ENCODE measurements at places on chromosomes 13 and 19.

DNA sequence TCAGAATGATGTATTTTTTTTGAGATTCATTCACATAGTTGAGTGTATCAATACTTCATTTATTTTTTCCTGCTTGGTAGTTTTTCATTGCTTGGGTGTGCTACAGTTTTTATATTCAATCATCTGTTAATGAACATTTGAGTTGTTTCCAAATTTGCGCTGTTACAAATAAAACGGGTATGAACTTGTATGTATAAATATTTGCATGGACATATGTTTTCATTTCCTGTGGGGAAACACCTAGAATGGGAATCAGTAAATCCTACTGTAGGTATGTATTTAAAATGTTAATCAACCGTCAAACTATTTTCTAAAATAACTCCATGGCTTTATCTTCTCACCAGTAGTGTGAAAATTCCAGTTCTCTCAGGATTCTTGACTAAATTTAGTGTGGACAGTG lies 826.3 kb downstream of the EFNB2 start:
- no peak for DNase-seq

DNA sequence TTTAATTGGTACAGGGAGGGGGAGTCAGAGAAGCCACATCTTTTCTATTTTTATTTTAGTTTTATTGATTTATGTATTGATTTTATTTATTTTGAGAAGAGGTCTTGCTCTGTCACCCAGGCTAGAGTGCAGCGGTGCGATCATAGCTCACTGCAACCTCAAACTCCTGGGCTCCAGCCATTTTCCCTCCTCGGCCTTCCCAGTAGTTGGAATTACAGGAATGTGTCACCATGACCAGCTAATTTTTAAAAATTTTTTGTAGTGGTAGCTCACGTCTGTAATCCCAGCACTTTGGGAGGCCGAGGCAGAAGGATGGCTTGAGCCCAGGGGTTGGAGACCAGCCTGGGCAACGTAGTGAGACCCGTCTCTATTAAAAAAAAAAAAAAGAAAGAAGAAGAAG lies 4.1 kb downstream of the IL27RA start:
- no peak for DNase-seq

GRCh38 chr19:4016486-4016885 lies 8.9 kb downstream of the PIAS4 start:
- DNase-seq, result no peak

DNA sequence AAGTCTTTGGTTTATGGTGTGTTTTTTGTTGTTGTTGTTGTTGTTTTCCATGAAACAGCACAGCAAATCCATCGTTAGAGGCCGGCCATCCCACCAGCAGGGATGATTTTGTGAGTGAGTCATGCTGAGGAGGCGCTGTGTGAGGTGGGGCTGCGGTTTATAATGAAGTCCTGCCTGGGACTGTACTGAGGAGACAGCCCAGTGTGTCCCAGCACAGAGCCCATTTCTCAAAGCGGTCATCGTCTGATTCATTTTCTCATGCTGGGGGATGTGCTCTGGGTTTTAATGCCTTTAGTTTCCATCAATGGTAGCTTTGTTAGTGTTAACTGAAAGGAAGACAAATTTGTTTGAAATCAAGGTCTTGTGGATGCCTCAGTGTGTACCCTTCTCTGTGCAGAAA lies 129.3 kb upstream of the SERP2 start:
- no peak for DNase-seq

DNA sequence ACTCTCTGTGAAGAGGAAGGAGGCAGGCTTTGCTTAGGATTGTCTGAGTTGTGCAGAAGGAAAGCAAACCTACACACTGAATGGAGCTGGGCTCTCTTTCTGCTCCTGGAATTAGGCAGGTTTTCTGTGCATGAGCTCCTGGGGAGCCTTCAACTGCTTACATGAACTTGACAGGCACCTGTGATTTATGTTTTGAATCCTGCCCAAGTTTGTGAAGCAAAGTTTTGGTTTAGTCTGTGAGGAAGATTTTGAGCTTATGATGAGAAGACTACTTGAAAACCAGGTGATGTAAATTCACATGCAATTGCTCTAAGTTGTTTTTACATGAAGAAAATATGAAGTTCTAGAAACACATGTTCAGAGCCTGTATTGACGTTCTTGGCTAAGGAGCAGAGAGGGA lies 109.0 kb downstream of the SLAIN1 start:
- no peak for DNase-seq

DNA sequence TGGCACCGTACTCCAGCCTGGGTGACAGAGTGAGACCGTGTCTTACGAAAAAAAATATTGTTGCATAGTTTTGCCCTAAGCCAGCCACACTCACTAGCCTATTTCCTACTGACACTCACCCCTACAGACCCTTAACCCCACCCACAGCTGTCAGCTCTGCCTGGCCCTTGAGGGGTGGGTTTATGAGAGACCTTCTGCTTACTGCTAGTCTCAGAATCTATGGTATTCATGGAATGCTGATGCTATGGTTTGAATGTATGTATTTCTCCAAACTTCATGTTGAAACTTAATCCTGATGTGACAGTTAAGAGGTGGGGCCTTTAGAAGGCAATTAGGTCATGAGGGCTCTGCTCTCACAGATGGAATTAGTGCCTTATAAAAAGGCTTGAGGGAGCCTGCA lies 79.2 kb upstream of the LRCH1 start:
- no peak for DNase-seq

GRCh38 chr19:52397310-52398080 lies at the start of gene ZNF528:
Gene ZNF528, plus strand, starts transcription at chr19:52397849. Its CDS starts 4,165 bp downstream, at chr19:52402014.
- peak; percentile 90 for DNase-seq

- DNase-seq, result no peak
Observed at GRCh38 chr13:99743094-99743493, 228.5 kb downstream of the ZIC5 start.

DNA sequence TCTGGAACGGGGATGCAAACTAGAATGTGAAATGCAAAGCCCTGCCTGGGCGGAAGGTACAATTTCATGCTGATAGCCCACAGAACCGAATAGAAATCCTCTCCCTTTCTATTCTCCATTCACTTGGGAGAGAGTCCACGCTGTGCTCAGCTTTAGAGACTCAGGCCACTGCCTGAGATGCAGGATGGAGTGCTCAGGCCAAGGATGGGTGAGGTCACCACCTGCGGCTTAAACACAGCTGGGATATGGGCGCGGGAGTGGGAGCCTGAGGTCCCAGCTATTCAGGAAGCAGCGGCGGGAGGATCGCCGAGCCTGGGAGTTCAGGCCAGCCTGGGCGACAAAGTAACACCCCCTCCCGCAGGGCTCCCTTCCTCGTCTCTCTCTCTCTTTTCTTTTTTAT lies 446 bp upstream of the ZNF83 start:
- DNase-seq, result no peak

DNA sequence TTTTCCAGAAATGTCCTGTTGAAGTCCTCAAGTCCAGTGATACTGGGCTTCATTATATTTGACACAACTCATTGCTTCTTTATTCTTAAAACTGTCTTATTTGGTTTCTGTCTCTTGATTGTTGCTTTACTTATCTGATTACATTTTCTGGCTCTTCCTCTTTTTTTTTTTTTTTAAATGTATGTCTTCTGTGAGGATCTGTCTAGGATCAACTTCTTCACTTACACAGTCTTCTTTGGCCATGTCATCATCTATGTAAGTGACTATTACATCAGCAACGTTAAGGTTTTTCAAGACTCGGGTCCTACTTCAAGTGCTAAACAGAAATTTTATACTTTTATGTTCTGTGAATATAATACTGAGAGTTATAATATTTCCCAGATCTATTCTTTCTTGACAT lies 162.1 kb downstream of the PDS5B start:
- DNase-seq, result no peak

- no peak for DNase-seq
Observed at GRCh38 chr19:15126131-15126910, 19.1 kb downstream of the SYDE1 start.

- no peak for DNase-seq
Observed at GRCh38 chr13:111252446-111253364, 67.7 kb upstream of the TEX29 start.

DNA sequence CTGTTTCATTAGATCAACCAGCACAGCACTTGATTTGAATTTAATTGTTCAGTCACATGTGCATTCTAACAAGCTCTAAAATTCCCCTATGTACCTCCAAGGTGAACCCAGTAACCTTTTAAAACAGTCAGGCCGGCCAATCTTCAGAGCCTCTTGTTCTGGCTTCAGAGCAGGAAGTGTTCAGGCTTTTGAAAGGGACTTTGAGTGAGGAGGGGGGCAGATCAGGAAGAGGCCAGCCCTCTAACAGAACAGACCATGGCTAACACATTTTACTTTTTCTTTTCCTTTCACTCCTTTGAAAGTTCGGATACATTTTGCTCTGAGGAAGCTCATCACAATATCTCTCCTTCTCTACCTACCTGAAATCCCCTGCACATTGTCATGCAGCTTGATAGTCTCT lies 390.3 kb downstream of the TBC1D4 start:
- DNase-seq, result no peak

DNA sequence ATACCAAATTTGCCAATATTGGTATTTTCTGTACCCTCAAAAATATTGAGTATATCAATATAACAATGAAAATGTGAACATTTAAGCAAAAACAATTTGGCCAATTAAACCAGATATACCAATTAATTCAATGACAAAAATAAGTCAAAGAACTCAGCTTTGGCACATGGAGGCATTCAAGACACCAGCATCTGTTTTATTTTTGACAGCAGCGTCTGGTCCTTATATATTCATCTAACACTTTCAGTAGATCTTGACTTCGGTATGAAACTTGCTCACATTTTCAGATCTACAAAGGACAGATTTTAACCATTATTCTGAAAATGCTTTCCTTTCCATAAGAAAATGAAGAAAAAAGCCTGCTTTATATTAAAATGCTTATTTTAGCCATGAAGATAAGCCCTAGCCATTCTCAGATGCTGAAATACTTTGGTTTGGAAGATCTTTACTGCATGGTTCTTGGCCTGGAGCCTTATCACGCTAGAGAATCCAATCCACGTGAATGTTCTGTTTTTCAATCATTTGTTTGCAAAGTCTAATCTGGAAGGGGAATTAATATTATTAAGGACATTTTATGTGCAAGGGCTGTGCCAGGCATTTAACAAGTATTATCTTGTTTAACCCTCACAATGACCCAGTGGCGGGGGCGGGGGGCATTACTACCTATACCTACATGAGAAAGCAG lies 132.2 kb downstream of the DLEU7 start:
- DNase-seq, result no peak

- DNase-seq, result no peak
Observed at GRCh38 chr19:50778906-50779430, 8.7 kb downstream of the GPR32 start.

DNA sequence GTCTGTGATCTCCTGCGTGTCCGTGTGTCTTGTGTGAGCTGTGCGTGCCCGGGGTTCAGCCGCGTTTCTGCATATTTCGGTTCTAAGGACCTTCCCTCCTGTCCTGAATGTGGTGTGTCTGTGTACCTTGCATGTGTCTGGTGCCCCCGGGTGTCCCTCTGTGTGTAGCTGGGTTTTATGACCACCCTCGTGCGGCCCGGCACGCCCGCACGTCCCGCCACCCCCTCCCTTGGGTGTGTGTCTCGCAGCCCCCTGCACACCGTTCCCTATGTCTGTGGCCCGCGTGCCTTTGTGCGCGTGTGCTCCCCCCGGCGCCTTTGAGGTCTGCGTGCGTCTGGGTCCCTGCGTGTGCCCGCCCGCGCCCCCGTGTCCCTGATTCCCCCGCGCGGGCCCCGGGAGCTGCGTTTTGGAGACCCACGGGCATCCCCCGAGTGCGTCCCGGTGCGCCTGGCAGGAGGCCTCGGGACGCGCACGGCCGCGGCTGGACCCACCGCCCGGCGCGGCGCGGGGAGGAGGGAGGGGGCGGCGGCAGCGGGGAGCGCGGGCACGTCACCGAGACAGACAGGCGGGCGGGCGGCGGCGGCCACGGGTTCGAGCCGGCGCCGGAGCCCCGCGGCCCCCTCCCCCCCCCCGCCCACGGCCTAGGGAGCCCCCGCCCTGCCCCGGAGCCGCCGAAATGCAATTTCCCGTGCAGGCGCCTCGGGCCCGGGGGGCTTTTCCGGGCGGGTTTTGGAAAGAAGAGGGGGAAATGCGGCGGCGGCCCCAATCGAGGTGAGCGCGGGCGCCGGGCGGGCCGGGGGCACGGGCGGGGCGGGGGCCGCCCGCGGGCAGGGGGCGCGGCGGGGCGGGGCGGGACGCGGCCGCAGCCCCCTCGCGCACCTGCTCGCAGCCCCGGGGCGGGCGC lies 12.0 kb upstream of the NANOS3 start:
- no peak for DNase-seq

DNA sequence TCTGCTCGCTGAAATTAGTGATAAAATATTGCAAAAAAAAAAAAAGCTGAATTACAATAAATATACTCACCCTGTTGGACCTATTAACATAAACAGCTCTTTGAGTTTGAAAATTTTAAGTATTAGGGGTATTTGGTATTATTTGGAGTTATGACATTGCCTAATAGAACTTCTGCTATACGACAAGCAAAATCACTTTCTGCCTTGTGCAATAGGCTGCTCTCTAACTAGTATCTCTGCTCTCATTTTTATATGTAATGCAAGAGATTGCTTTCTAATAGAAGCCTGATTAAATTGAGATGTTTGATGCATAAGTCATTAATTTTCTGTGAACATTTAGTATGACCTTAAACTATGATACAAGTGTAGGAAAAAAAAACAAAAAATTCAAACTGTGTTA lies 5.3 kb downstream of the RGS9BP start:
- no peak for DNase-seq

Measured in stimulated activated CD8-positive, alpha-beta memory T cell treated with anti-CD3 and anti-CD28 coated beads, Interleukin-4, amount 100 ng/mL, for 1 hour (primary cell).